ENCODE measurements at places on chromosomes 5 and 9. TPM values are rescaled to one million over a fixed set of nuclear protein-coding genes. Genes with fewer than 3 reads are reported as not detected.

RPL12 gene
- total RNA-seq: 1,838 TPM

PCA3 gene
- 1.2 TPM for total RNA-seq

HDHD3 gene
- total RNA-seq: 6.1 TPM

LIX1 gene
- total RNA-seq: not detected

DNA sequence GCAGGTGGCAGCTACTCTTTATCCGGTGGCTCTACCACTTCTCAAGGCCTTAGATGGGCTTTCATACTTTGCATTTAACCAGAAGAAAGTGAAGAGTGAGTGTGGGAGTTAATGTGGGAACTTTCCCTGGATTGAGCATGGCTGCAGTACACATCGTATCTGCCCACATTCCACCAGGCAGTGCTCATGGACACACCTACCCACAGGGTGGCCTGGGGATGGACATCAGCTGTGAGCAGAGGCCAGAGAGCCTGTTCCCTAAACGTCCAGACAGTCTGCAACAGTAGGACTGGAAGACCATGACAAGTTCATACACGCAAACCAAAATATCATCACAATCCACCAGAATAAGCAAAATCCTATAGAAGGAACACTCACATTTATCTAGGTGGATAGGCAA is 213.8 kb downstream of the IRX1 start:
- DNase-seq: no peak

DNA sequence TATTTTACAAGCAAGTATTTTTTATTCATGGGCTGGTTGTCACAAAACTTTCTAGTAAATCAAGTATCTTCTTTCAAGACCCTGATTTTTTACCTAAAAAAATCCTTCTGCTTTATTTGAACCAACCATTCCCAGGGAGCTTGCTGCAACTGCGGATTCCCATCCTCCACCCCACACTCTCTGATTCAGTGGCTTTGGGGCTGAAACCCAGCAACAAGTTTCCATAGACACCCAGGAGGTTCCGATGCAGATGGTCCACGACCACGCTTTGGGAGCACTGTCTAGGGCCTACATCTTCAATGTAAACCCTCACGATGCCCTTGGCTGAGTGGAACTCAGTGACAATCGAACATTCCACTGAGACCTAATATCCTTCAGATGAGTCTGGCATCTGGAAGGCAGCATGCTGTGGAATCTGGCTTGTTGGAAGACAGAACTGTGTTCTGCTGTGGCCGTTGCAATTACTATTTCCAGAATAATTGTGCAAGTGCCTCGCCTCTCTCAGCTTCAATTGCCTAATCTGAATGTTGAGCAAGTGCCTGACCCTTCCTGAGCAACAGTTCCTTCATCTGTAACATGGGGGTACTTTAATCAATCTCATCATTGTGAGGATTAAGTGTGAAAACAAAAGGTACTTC is 105.1 kb downstream of the INSYN2B start:
- DNase-seq: no peak

DNA sequence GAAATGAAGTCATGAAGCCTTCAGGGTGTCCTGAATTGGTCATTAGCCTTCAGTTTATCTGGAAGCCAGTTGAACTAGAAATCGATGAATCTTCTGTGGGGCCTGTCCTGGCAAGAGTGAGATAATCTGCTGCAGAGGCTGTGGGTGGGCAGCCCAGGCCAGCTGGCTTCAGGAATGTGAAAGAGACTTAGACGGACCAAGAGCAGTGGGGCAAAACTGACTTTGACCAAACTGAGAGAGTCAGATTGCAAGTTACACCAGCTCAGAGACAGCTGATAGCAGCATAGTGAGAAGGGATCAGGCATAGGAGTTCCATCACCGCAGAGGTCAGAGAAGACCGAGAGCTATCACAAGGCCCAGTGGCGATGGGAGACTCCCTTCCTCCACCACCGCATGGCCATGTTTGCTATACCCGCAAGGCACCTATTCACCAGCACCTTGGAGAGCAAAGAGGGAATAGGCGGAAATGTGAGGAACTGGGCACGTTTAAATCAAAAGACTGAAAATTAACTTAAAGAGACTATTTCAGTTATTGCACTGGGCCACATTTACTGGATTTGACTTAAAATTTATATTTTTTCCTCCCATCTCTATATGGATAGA is 50.0 kb upstream of the GLIS3 start:
- no peak for DNase-seq

GRCh38 chr9:114350636-114351401 is 21.1 kb downstream of the ORM2 start:
- DNase-seq: no peak

GRCh38 chr9:16615451-16615850 is 255.0 kb downstream of the BNC2 start:
- DNase-seq: peak; percentile 66

DNA sequence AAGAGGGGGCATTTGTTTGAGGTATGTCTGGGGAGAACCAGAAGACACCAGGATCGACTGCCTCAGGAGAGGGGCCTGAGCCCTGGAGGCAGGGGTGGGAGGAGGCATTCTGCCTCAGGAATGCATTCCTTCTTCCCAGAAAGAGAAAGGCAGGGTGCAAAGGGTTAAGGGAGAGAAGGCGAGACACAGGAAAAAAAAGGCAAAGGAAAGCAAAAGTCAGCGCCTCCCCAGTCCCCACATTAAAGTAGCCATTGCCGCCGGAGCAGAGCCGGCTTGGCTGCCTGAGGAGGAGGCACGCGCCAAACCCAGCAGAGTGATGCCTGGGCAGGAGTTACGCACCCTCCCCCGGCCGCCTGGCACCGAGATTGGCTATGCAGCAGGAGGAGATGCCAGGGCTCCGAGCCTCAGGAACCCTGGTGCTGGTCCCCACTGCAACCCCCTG is 123.8 kb upstream of the PHYKPL start:
- no peak for DNase-seq

- DNase-seq: peak; percentile 40
These were observed 116.6 kb upstream of the SLC44A1 start for GRCh38 chr9:105127863-105128220.

DNA sequence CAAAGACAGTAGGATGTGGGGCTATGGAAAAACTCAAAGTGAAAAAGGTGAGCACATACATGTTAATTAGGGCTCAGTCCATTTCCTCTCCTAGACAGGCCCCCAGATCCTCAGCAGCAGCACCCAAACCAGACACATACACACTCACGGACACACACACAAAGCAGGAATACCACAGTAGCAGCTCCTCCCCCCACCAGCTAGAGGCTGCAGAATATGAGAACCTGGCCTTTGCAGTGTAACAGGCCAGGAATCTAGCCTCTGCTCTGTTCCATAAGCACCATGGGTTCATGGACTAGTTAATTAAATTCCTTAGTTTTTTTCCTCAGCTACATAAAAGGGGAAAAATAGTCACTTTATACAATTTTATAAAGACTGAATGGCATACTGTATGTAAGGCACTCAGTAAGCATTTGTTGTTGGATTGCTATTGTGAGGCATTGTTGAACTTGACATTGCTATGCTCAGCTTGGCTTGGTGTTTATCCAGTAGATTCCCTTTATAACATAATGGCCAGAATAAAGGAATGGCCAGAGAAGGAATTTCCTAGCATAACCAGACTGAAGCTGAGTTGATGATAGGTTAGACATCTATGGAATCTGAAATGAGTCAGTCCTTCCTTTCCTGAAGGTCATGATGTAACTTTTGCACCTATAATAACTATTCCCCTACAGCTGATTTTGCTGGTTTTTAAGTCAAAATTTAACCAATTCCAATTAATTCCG is 186.8 kb downstream of the SEMA5A start:
- peak; percentile 35 for DNase-seq

GRCh38 chr5:113042491-113043243 is 66.1 kb downstream of the DCP2 start:
- no peak for DNase-seq

DNA sequence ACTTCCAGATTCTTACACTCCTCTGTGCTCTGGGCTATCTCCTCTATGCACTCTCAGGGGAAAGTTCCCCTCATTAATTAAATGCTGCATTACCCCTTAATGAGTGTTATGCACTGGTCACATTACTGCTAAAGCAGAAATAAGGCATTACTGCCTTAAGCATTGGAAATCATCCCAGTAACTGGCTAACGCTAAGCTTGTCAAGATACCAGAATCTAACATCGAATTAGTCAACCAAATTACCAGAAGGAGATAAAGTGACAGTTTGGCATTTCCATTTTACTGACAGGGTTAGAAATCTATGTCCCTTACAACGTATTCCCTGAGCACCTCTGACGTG is 69.5 kb upstream of the FAM169A start:
- DNase-seq: no peak
